ENCODE measurements at places on chromosomes 5 and 9. TPM values are rescaled to one million over a fixed set of nuclear protein-coding genes. Genes with fewer than 3 reads are reported as not detected.

The EDIL3 gene
- total RNA-seq: 22.5 TPM

The OTP gene
- total RNA-seq: not detected

The PROP1 gene
- total RNA-seq: not detected

The PCDHGA12 gene
- 1.2 TPM for total RNA-seq

The LHX2 gene
- 0.29 TPM for total RNA-seq

The SMIM27 gene
- 14.0 TPM for total RNA-seq

The SLC34A1 gene
- total RNA-seq: not detected

The CSF2 gene
- total RNA-seq: not detected

The TEX53 gene
- not detected for total RNA-seq

The LCN12 gene
- 4.4 TPM for total RNA-seq

The PPP2R2B gene
- total RNA-seq: 8.0 TPM

The PCDHGA10 gene
- 3.2 TPM for total RNA-seq

- DNase-seq: no peak
- no peak overlapping the region for H3K4me3 ChIP-seq
- no peaks in the 10 kb centered on the region for H3K27me3 ChIP-seq
- no peaks in the 10 kb centered on the region for H3K36me3 ChIP-seq
- no peak overlapping the region for H3K27ac ChIP-seq
Observed at GRCh38 chr5:39186289-39186688, 33.1 kb downstream of the FYB1 start.

DNA sequence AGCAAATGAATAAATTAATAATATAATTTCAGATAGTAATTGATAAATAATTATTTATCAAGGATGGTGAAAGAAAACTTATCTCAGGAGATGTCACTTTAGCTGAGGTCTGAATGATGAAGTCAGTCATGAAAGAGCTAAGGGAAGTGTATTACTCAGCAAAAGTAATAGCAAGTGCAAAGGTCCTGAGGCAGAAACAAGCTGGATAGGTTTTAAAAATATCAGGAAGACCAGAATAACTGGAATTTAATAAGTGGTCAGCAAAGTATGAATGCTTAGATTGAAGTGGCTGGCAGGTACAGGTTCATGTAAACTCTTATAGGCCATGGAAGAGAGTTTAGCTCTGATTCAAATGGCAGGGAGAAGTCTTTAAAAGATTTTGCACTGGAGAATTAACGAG lies 1.0 kb upstream of the NMUR2 start:
- H3K4me3 ChIP-seq: no peak overlapping the region
- no peaks in the 10 kb centered on the region for H3K36me3 ChIP-seq
- no peak for DNase-seq
- no peak overlapping the region for H3K27ac ChIP-seq
- no peaks in the 10 kb centered on the region for H3K4me1 ChIP-seq

DNA sequence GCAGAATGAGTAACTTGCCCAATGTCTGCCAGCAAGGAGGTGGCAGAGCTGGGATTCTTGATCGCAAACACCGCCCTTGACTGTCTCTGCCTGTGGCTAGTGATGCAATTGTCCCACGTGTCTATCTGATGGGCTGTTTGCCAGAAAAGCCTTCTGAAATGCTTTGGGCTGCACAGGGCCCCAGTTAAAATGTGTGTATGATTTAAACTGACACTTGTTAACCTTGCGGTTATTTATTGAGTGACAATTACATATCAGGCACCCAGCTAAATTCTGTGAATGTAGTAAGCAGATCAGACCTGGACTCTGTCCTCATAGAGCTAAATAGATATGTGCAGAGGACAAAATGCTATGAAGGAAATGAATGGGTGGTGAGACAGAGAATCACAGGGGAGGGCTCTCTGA lies 11.6 kb upstream of the IL12B start:
- H3K4me1 ChIP-seq: no peaks in the 10 kb centered on the region
- no peak overlapping the region for H3K27ac ChIP-seq
- H3K36me3 ChIP-seq: no peaks in the 10 kb centered on the region
- H3K4me3 ChIP-seq: no peak overlapping the region
- H3K27me3 ChIP-seq: no peaks in the 10 kb centered on the region

GRCh38 chr5:109411627-109412026 lies 1.9 kb upstream of the PJA2 start:
- no peaks in the 10 kb centered on the region for H3K27me3 ChIP-seq
- DNase-seq: no peak
- H3K27ac ChIP-seq: no peak overlapping the region
- no peaks in the 10 kb centered on the region for H3K36me3 ChIP-seq
- H3K4me3 ChIP-seq: peak overlapping the region; percentile 90

DNA sequence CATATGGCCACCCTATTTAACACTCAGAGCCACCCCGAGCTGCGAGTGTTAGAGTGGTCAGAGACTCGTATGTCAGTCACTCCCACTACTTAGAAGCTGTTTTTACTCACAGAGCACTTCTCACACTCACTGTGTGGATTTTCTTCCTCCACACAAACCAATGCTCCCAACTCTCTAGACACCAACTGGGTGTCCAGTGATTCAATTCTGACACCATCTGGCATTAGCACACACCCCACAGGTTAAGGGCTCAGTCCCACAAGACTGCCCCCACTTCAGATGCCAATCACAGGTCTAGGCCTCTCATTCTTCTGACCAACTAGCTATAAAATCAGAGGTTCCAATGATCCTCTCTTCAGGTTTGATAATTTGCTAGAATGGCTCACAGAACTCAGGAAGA lies 174.8 kb downstream of the FANCC start:
- no peaks in the 10 kb centered on the region for H3K4me1 ChIP-seq
- H3K4me3 ChIP-seq: no peak overlapping the region
- no peak for DNase-seq
- no peaks in the 10 kb centered on the region for H3K27me3 ChIP-seq

- H3K27ac ChIP-seq: no peak overlapping the region
- no peak for DNase-seq
- no peaks in the 10 kb centered on the region for H3K36me3 ChIP-seq
- H3K4me1 ChIP-seq: no peaks in the 10 kb centered on the region
- H3K4me3 ChIP-seq: no peak overlapping the region
Observed at GRCh38 chr9:73575101-73576060, 423.7 kb downstream of the ANXA1 start.

GRCh38 chr5:172525996-172526360 lies 71.7 kb upstream of the SH3PXD2B start:
- no peak overlapping the region for H3K4me3 ChIP-seq
- H3K36me3 ChIP-seq: no peaks in the 10 kb centered on the region
- H3K4me1 ChIP-seq: no peaks in the 10 kb centered on the region
- H3K27me3 ChIP-seq: no peaks in the 10 kb centered on the region
- H3K27ac ChIP-seq: no peak overlapping the region
- DNase-seq: peak; percentile 18

GRCh38 chr9:6924988-6925563 lies 167.3 kb downstream of the KDM4C start:
- peaks cover 13% of the 10 kb centered on the region for H3K4me1 ChIP-seq
- no peaks in the 10 kb centered on the region for H3K36me3 ChIP-seq
- no peak overlapping the region for H3K27ac ChIP-seq
- no peaks in the 10 kb centered on the region for H3K27me3 ChIP-seq

- no peaks in the 10 kb centered on the region for H3K4me1 ChIP-seq
- no peaks in the 10 kb centered on the region for H3K36me3 ChIP-seq
- no peak overlapping the region for H3K4me3 ChIP-seq
- no peak for DNase-seq
- H3K27me3 ChIP-seq: no peaks in the 10 kb centered on the region
Observed at GRCh38 chr5:56375011-56375410, 141.9 kb upstream of the ANKRD55 start.

GRCh38 chr9:134488331-134489280 lies 153.0 kb upstream of the COL5A1 start:
- no peaks in the 10 kb centered on the region for H3K36me3 ChIP-seq
- no peaks in the 10 kb centered on the region for H3K4me1 ChIP-seq
- no peak overlapping the region for H3K27ac ChIP-seq
- H3K27me3 ChIP-seq: no peaks in the 10 kb centered on the region
- no peak overlapping the region for H3K4me3 ChIP-seq

DNA sequence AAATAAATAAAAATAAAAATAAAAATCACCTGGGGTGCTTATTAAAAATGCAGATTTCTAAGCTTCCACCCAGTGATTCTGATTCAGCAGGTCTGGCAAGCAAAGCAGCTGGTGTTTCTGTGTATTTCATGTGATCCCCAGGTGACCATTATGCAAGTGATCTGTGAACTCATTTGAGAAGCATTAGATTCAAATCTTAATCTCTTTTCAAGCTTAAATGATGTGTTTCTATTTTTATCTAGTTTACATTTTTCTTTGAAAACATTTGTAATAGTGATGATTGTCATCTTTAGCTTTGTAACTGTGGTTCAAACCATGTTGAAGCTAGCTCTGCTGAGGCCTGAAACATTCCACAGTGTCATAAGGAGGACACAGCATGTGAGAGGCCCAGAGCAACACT lies 804.8 kb upstream of the ZNF608 start:
- H3K27ac ChIP-seq: no peak overlapping the region
- DNase-seq: no peak
- no peaks in the 10 kb centered on the region for H3K4me1 ChIP-seq

- no peak overlapping the region for H3K4me3 ChIP-seq
- no peaks in the 10 kb centered on the region for H3K36me3 ChIP-seq
- no peaks in the 10 kb centered on the region for H3K27me3 ChIP-seq
- DNase-seq: no peak
Observed at GRCh38 chr5:71666321-71666720, 52.8 kb upstream of the CARTPT start.

DNA sequence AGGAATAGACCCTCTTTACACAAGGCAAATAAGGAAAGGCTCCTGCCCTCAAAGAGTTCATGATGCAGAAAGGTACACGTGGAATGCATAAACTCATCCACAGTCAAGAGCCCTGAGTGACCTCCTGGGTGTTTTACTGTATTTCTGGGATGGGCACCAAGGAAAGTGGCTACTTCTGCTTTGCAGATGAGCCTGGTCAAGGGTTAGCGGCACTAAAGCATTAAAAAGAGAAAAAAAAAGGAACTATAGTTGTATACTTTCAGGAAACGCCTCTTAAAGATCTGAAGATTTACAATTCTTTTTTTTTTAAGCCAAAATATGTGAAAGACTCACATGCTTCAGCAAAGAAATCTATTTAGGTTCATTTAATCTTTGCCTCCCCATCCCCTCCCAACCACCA lies 366.2 kb upstream of the PDE4D start:
- no peak for DNase-seq
- no peak overlapping the region for H3K27ac ChIP-seq
- H3K36me3 ChIP-seq: no peaks in the 10 kb centered on the region
- H3K27me3 ChIP-seq: no peaks in the 10 kb centered on the region
- peaks cover 15% of the 10 kb centered on the region for H3K4me1 ChIP-seq

GRCh38 chr5:29077451-29077850 lies 2039.1 kb upstream of the CDH9 start:
- no peaks in the 10 kb centered on the region for H3K36me3 ChIP-seq
- no peaks in the 10 kb centered on the region for H3K27me3 ChIP-seq
- H3K4me1 ChIP-seq: no peaks in the 10 kb centered on the region
- no peak overlapping the region for H3K4me3 ChIP-seq
- DNase-seq: no peak
- H3K27ac ChIP-seq: no peak overlapping the region

DNA sequence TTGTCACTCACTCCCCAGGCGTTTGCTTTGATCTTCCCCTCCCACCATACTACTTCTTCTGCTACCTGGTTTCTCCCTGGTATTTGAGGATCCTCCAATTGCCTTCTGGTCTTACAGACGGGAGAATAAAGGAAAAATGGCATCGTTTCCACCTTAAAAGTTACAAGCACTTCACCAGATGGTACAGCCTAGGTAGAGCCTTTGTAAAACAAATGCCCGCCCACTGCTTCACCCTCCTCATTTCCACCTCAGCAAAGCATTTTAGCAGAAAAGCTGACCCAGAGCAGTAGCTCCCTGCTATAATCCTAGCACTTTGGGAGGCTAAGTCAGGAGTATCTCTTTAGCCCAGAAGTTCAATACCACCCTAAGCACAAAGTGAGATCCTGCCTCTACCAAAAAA lies 5.1 kb upstream of the ANXA2R start:
- H3K27me3 ChIP-seq: peaks cover 64% of the 10 kb centered on the region
- no peaks in the 10 kb centered on the region for H3K36me3 ChIP-seq
- no peak overlapping the region for H3K4me3 ChIP-seq
- H3K4me1 ChIP-seq: no peaks in the 10 kb centered on the region
- H3K27ac ChIP-seq: no peak overlapping the region

GRCh38 chr9:136135326-136136126 lies 16.9 kb upstream of the TMEM250 start:
- H3K4me1 ChIP-seq: no peaks in the 10 kb centered on the region
- peaks cover 14% of the 10 kb centered on the region for H3K27me3 ChIP-seq
- H3K4me3 ChIP-seq: no peak overlapping the region
- no peak for DNase-seq
- no peak overlapping the region for H3K27ac ChIP-seq
- no peaks in the 10 kb centered on the region for H3K36me3 ChIP-seq

DNA sequence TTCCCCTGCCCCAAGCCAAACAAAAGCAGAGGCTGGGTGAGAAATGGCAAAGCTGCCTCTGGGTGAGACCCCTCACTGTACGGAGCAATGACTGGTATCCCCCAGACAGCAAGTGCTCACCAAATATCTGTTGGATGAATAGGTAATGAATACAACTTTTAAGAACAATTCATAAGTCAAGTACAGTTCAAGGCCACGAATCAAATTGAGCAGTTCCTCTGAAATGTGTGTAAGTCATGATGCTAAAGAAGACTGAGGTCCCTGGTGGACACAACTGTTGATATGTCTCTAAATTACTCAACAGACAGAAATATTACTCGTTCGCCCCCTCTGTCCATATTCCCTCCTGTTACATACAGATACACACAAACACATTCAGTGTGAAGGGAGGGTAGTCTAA lies 160.7 kb downstream of the GLIS3 start:
- H3K27me3 ChIP-seq: no peaks in the 10 kb centered on the region
- no peak overlapping the region for H3K27ac ChIP-seq
- H3K4me1 ChIP-seq: peaks cover 25% of the 10 kb centered on the region
- DNase-seq: no peak
- H3K4me3 ChIP-seq: no peak overlapping the region

DNA sequence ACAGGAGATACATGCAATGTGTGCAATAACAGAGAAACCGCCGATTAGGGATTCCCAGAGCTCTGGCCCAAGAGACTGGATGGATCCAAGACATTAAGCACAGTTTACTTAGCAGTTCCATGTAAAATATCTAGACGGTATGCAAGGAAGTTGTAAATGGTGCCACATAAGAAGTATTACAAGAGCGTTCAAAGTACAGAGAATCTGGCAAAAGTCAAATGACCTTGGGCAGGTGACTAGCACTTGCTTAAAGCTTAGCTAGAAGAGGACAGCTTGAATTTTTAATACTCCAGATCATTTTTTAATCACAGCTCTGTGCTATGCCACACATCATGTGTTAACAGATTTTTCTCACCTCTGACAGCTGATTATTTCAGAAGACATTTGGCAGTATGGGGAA lies 72.3 kb upstream of the TNPO1 start:
- no peak overlapping the region for H3K27ac ChIP-seq
- peaks cover 11% of the 10 kb centered on the region for H3K4me1 ChIP-seq
- H3K36me3 ChIP-seq: no peaks in the 10 kb centered on the region
- DNase-seq: no peak

Data from endodermal cell (in vitro differentiated cells).